Activated CD4-positive, alpha-beta memory T cell treated with anti-CD3 and anti-CD28 coated beads for 36 hours (primary cell): ENCODE measurements at places on chromosomes 7 and 10. TPM values are rescaled to one million over a fixed set of nuclear protein-coding genes. Genes with fewer than 3 reads are reported as not detected.
A peak's percentile ranks its signal among the peaks of the same experiment; 100 is the strongest.

Gene NPC1L1
- not detected for total RNA-seq

Gene TET1
- total RNA-seq = 0.53 TPM

Gene ANKRD2
- total RNA-seq = not detected

Gene MAGI2
- 0.17 TPM for total RNA-seq

Gene NEBL
- not detected for total RNA-seq

Gene GNB2
- total RNA-seq = 228 TPM

Gene CHST3
- total RNA-seq = 0.19 TPM

- no peak overlapping the region for H3K4me3 ChIP-seq
- DNase-seq = no peak
- H3K4me1 ChIP-seq = no peaks in the 10 kb centered on the region
- H3K27ac ChIP-seq = no peak overlapping the region
These were observed 27.7 kb downstream of the ALDH18A1 start for GRCh38 chr10:95628786-95629185.

DNA sequence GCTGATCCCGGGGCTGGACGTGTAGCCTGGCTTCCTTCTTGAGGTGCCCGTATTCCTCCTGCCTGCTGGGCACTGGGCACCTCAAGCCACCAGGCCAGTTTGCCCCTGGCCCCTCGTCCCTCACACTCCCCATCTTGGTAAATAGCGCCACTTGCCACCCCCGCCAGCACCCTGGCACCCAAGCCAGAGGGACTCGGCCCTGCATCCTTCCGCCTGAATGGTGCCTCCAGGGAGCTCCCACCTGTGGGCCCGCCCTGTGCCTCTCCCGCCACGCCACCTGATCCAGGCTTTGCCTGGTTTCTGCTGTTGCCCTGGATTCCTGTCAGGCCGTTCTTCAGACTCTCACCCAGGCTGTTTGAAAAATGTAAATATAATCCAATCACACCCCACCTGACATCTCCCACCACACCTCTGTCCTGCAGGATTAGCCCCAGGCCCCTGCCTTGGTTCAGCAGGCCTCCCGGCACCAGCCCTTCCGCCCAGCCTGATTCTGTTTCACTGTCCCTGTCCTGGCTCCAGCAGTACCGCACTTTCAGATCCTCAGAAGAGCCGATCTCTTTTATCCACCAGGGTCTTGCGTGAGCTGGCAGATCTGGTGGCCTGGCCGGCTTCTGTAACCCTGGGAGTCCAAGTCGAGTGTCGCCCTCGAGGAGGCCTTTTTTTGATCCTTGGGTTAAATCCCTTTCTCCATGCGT lies 33.8 kb downstream of the WIPI2 start:
- H3K4me1 ChIP-seq = no peaks in the 10 kb centered on the region
- no peak for DNase-seq
- no peak overlapping the region for H3K4me3 ChIP-seq
- peaks cover 34% of the 10 kb centered on the region for H3K36me3 ChIP-seq
- H3K27me3 ChIP-seq = no peaks in the 10 kb centered on the region
- no peak overlapping the region for H3K27ac ChIP-seq

DNA sequence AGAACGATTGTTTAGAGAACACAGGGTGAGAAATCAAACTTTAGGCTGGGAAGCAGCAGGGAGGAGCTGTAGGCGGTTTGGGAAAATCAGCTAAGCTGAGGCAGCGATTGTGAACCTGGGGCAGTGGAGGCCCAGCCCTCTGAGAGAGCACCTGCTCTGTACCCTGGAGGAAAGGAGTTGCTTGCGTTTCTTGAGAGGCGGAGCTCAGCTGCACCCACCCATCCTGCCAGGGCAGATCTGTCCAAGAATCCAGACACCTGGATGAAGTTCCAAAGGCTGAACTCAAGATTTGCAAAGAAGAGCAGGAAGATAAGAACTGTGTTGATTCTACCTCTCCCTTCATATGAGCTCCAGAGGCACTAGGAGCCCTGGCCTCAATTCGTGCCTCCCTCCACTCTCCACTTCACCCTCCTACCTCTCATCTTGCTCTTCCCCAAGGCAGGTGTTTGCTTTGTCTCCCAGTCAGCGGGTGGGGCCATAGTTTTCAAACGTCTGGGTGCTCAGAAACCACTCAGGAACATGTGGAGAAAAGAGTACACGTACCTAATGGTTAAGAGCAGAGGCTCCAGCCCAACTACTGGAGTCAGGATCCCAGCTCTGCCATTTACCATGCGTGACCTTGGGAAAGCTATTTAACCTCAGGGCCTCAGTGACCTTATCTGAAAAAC lies 21.5 kb upstream of the TMEM213 start:
- no peaks in the 10 kb centered on the region for H3K36me3 ChIP-seq
- no peak for DNase-seq
- no peaks in the 10 kb centered on the region for H3K27me3 ChIP-seq
- no peak overlapping the region for H3K4me3 ChIP-seq

- H3K27me3 ChIP-seq = no peaks in the 10 kb centered on the region
- H3K27ac ChIP-seq = no peak overlapping the region
- H3K4me1 ChIP-seq = peaks cover 63% of the 10 kb centered on the region
- no peak overlapping the region for H3K4me3 ChIP-seq
- peaks cover 19% of the 10 kb centered on the region for H3K36me3 ChIP-seq
- no peak for DNase-seq
These were observed 55.9 kb downstream of the SHH start for GRCh38 chr7:155756322-155756721.

GRCh38 chr7:70591643-70592042 lies 540.3 kb upstream of the GALNT17 start:
- no peak for DNase-seq
- H3K4me3 ChIP-seq = no peak overlapping the region
- H3K36me3 ChIP-seq = no peaks in the 10 kb centered on the region
- H3K27ac ChIP-seq = no peak overlapping the region
- peaks cover 17% of the 10 kb centered on the region for H3K27me3 ChIP-seq
- H3K4me1 ChIP-seq = no peaks in the 10 kb centered on the region

GRCh38 chr10:84294766-84295447 lies 33.5 kb upstream of the CCSER2 start:
- no peak overlapping the region for H3K27ac ChIP-seq
- H3K27me3 ChIP-seq = peaks cover 4% of the 10 kb centered on the region
- peak; percentile 35 for DNase-seq
- H3K4me3 ChIP-seq = no peak overlapping the region
- H3K4me1 ChIP-seq = peaks cover 20% of the 10 kb centered on the region
- H3K36me3 ChIP-seq = no peaks in the 10 kb centered on the region

GRCh38 chr10:101558671-101559595 lies 29.1 kb downstream of the POLL start:
- no peak for DNase-seq
- no peaks in the 10 kb centered on the region for H3K27me3 ChIP-seq
- no peak overlapping the region for H3K4me3 ChIP-seq

DNA sequence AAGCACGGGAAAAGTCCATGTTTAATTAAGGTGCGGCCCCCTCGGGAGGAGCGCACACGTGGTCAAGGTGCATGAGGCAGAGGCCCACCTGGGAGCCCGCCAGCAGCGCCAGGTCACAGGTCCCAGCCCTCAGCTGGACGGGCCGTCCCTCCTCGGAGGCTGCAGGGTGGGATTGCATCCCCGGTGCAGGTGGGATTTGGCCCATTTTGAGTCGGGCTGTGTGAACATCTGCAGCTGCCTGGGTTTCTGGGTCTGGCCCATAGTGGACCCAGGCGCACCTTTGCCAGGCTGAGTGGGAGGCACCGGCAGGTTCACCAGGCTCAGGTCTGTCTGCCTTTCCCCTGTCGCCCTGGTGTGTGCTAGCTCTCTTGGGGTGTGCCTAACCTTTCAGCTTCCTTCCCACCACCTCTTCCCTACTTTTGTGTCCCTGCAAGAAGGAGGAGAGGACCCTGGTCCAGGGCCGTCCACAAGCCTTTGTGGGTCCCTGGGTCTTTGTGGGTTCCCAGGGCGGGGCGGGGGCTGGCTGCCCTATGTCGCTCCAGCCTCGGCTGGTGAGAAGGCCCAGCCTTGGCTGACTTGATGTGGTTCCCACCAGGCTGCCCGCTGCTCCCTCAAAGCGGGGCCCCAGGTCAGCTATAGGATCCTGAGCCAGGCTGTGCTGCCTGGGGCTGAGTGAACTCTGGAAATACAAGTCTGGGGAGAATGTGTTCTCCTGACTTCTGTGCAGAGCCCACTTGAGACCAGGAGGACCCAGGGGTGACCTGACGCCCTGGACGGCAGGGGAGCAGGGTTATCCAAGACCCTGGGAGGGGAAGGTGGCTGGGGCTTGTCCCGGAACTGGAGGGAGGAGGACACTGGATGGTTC lies 186.7 kb upstream of the SHH start:
- H3K36me3 ChIP-seq = no peaks in the 10 kb centered on the region
- DNase-seq = no peak
- peaks cover 52% of the 10 kb centered on the region for H3K27me3 ChIP-seq
- no peak overlapping the region for H3K4me3 ChIP-seq

GRCh38 chr10:93820434-93820833 lies 62.7 kb downstream of the LGI1 start:
- no peaks in the 10 kb centered on the region for H3K36me3 ChIP-seq
- H3K27ac ChIP-seq = no peak overlapping the region
- peaks cover 26% of the 10 kb centered on the region for H3K27me3 ChIP-seq
- no peaks in the 10 kb centered on the region for H3K4me1 ChIP-seq
- DNase-seq = no peak

DNA sequence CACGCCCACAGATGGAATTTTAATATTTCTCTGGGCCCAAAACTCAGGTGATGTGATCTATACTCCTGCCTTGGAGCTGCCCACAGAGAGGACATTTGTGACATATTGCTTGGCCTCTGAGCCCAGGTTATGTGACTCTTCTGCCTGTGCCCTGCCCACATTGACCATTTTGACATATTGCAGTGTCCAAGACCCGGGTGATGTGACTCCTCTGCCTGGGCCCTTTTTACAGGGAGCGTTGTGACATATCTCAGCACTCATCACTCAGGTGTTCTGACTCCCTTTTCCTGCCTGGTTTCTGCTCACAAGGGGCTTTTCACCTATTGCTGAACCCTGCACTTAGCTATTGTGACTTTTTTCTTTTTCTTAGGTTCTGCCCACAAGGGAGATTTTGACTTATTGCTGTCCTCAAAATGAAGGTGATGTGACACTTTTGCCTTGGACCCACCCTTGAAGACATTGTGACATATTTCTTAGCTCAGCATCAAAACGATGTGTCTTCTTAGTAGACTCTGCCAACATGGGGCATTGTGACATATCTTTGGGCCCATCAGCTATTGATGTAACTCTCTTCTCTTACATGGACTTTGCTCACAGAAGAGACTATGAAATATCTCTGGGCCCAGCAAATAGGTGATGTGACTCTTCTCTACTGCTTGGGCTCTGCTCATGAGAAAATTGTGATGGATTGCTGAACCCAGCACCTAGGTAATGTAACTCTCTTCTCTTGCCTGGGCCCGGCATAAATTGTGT lies 11.0 kb upstream of the ZNF107 start:
- H3K36me3 ChIP-seq = no peaks in the 10 kb centered on the region
- no peak overlapping the region for H3K27ac ChIP-seq
- no peak for DNase-seq
- no peaks in the 10 kb centered on the region for H3K4me1 ChIP-seq

GRCh38 chr10:49290131-49290530 lies 8.8 kb upstream of the C10orf71 start:
- H3K27me3 ChIP-seq = peaks cover 7% of the 10 kb centered on the region
- H3K4me3 ChIP-seq = no peak overlapping the region
- H3K27ac ChIP-seq = no peak overlapping the region
- H3K36me3 ChIP-seq = no peaks in the 10 kb centered on the region
- DNase-seq = no peak
- H3K4me1 ChIP-seq = no peaks in the 10 kb centered on the region

GRCh38 chr7:115135769-115136410 lies 214.0 kb downstream of the MDFIC start:
- no peak overlapping the region for H3K27ac ChIP-seq
- peaks cover 30% of the 10 kb centered on the region for H3K4me1 ChIP-seq
- no peak overlapping the region for H3K4me3 ChIP-seq
- no peaks in the 10 kb centered on the region for H3K27me3 ChIP-seq

- H3K4me1 ChIP-seq = no peaks in the 10 kb centered on the region
- no peaks in the 10 kb centered on the region for H3K36me3 ChIP-seq
- H3K27ac ChIP-seq = no peak overlapping the region
- H3K4me3 ChIP-seq = no peak overlapping the region
- DNase-seq = no peak
- no peaks in the 10 kb centered on the region for H3K27me3 ChIP-seq
These were observed 52.6 kb upstream of the CAPZA2 start for GRCh38 chr7:116809636-116810266.

DNA sequence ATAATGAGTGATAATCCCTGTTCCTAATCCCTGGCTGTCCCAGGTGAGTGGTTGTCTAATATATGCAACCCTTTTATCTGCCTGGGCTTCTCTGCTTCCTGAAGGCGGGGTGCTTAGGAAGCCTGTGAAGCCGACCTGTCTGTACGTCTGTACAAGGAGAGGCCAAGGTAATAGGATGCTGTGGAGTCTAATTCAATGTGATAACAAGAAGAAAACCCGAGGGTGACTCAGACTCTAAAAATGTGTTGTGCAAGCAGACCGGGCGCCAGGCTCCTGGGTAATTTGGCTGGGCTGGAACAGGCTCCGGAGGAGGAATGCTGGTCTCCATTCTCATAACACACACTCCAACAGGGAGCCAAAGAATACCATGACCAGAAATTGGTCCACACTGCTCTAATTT lies 43.6 kb downstream of the THNSL1 start:
- H3K27me3 ChIP-seq = no peaks in the 10 kb centered on the region
- DNase-seq = no peak
- no peak overlapping the region for H3K4me3 ChIP-seq
- H3K36me3 ChIP-seq = no peaks in the 10 kb centered on the region
- H3K4me1 ChIP-seq = peaks cover 20% of the 10 kb centered on the region
- H3K27ac ChIP-seq = no peak overlapping the region

- H3K4me3 ChIP-seq = no peak overlapping the region
- no peak overlapping the region for H3K27ac ChIP-seq
- no peaks in the 10 kb centered on the region for H3K36me3 ChIP-seq
- DNase-seq = no peak
- no peaks in the 10 kb centered on the region for H3K4me1 ChIP-seq
These were observed 504.9 kb downstream of the GRID1 start for GRCh38 chr10:85861513-85862197.

- H3K27me3 ChIP-seq = no peaks in the 10 kb centered on the region
- H3K4me1 ChIP-seq = no peaks in the 10 kb centered on the region
- no peaks in the 10 kb centered on the region for H3K36me3 ChIP-seq
- DNase-seq = no peak
These were observed 34.2 kb downstream of the SLC18A2 start for GRCh38 chr10:117275121-117275520.

DNA sequence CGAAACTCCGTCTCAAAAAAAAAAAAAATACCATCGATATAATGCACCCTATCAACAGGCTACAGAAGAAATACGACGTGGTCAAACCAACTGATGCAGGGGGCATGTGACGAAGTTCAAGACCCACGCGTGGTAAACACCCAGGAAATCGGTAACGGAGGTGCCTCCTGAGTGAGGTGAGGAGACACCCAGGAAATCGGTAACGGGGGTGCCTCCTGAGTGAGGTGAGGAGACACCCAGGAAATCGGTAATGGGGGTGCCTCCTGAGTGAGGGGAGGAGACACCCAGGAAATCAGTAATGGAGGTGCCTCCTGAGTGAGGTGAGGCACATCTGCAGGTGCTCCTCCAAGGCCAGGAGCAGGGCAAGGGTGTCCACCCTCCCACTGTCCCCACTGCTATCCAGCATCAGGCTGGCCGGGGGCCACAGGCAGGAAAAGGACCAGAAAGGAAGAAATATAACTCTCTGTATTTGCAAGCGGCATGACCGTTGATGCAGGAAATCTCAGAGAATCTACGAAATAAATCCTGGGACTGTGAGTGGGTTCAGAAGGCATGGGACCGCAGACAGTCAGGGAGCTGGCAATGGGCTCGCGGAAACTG lies 10.7 kb upstream of the GPR146 start:
- H3K27ac ChIP-seq = peak overlapping the region; percentile 54
- no peaks in the 10 kb centered on the region for H3K36me3 ChIP-seq
- H3K4me3 ChIP-seq = no peak overlapping the region
- DNase-seq = peak; percentile 28
- H3K27me3 ChIP-seq = no peaks in the 10 kb centered on the region

- DNase-seq = no peak
- H3K27me3 ChIP-seq = no peaks in the 10 kb centered on the region
- no peak overlapping the region for H3K27ac ChIP-seq
- H3K4me3 ChIP-seq = no peak overlapping the region
- H3K36me3 ChIP-seq = no peaks in the 10 kb centered on the region
These were observed 61.3 kb downstream of the RNLS start for GRCh38 chr10:88521791-88522190.
